ENCODE measurements at places on chromosomes 11 and 22. TPM values are rescaled to one million over a fixed set of nuclear protein-coding genes. Genes with fewer than 3 reads are reported as not detected.

Gene CSNK2A3
- 4.8 TPM for total RNA-seq

Gene GLYAT
- total RNA-seq, result 0.10 TPM

Gene VPREB1
- not detected for total RNA-seq

Gene OR10A2
- total RNA-seq, result not detected

Gene C11orf97
- total RNA-seq, result not detected

Gene MISFA
- not detected for total RNA-seq

Gene C11orf65
- total RNA-seq, result 0.21 TPM

Gene SYCE3
- total RNA-seq, result not detected

Gene CD151
- total RNA-seq, result 119 TPM

Gene POU2AF2
- not detected for total RNA-seq

Gene PGA5
- 0.12 TPM for total RNA-seq

Gene RASD2
- 3.6 TPM for total RNA-seq

Gene RHBDD3
- 95.6 TPM for total RNA-seq

Gene PHOX2A
- not detected for total RNA-seq

Gene MDK
- total RNA-seq, result 438 TPM

Gene OR2D2
- total RNA-seq, result 0.24 TPM

Gene CCDC87
- 1.2 TPM for total RNA-seq

Gene EXPH5
- 8.4 TPM for total RNA-seq

Gene SCGB1A1
- total RNA-seq, result not detected

Gene MUC5AC
- not detected for total RNA-seq

Gene CHRM1
- total RNA-seq, result 0.14 TPM

Gene CSRP3
- total RNA-seq, result not detected

Gene LRRC4C
- 0.35 TPM for total RNA-seq

Gene KRTAP5-8
- total RNA-seq, result not detected

Gene APOA4
- not detected for total RNA-seq

Gene FLRT1
- 0.54 TPM for total RNA-seq

Gene CACNA1I
- total RNA-seq, result 2.4 TPM

Gene FAM180B
- total RNA-seq, result not detected

Gene CRYBB3
- not detected for total RNA-seq

Gene CASP5
- not detected for total RNA-seq

Gene CRYBA4
- not detected for total RNA-seq

Gene SC5D
- total RNA-seq, result 138 TPM

Gene CCDC116
- not detected for total RNA-seq

Gene FOLR2
- not detected for total RNA-seq

Gene WNT11
- 3.0 TPM for total RNA-seq

Gene RIMBP3B
- total RNA-seq, result 0.04 TPM

Gene SEPTIN3
- 28.4 TPM for total RNA-seq

Measured in GM23338 (cell line).